ENCODE measurements at places on chromosomes 5 and 9. TPM values are rescaled to one million over a fixed set of nuclear protein-coding genes. Genes with fewer than 3 reads are reported as not detected.
A peak's percentile ranks its signal among the peaks of the same experiment; 100 is the strongest.

Gene CCDC192
- total RNA-seq: 0.45 TPM

Gene FUT7
- 7.7 TPM for total RNA-seq

DNA sequence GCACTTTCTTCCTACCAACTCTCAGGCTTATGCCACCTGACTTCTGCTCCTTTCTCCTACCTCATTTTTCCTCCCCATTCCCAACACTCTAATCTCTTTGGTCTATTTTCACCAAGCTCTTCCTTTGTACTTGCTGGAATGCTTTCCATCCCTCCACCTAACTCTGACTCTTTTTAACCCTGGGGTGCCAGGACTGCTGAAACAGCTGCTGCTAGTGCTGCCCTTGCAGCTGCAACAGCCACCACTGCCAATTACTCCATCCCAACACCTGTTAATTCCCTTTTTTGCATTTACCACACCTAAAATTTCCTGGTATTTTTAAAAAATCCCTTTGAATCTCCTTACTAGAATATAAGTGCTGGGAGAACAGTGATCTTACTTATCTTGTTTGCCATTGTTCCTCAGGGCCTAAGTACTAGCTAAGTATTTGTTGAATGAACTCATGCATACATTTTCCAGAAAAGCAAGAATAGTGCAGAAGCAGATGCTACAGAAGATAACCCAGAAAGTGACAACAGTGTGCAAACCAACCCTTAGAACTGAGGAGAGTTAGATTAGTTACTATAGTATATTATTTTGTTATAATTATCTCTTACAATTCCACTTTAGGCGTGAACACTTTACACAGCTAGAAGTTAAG is 11.5 kb downstream of the NADK2 start:
- DNase-seq: no peak
- H3K27ac ChIP-seq: no peak overlapping the region
- H3K4me1 ChIP-seq: peaks cover 18% of the 10 kb centered on the region
- H3K36me3 ChIP-seq: peaks cover 3% of the 10 kb centered on the region

DNA sequence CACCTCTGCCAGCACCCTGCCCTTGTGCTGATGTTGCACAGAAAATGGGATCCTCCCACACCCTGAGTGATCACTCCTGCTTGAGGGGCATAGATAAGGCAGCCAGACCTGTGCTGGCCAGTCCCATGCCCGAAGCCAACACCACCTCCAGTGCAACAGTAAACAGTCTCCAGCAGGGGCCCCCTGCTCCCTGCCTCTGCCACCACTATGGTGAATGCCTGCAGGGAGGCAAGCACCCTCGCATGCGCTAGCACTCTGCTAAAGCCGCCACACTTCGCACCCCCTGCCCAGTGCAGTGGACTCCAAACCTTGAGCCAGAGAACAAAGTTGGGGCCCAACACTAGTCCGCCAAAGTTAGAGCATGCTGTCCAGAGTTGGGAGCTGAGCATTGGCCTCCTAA is 118.7 kb downstream of the PJA2 start:
- DNase-seq: no peak
- no peaks in the 10 kb centered on the region for H3K4me1 ChIP-seq
- H3K36me3 ChIP-seq: peaks cover 2% of the 10 kb centered on the region
- no peaks in the 10 kb centered on the region for H3K27me3 ChIP-seq

DNA sequence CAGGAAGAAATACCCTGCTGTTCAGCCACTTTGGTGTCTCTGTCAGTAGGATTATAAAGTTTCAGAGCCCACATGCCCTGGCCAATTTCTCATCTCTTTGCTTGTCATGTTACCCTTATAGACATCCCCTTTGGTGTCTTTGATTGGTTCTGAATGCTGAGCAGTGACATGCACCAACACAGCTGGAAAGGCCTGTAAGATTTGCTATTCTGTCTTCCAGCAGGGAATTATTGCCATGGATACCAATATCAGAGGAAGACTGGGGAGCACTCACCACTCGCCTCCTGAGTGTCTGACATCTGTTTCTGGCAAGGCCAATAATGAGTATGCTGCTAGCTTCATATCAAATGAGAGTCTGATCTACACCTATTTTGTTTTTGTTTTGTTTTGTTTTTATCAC is 34.4 kb downstream of the RAB3C start:
- H3K36me3 ChIP-seq: no peaks in the 10 kb centered on the region
- no peak overlapping the region for H3K27ac ChIP-seq
- H3K4me1 ChIP-seq: no peaks in the 10 kb centered on the region
- peaks cover 20% of the 10 kb centered on the region for H3K27me3 ChIP-seq
- H3K4me3 ChIP-seq: no peak overlapping the region

DNA sequence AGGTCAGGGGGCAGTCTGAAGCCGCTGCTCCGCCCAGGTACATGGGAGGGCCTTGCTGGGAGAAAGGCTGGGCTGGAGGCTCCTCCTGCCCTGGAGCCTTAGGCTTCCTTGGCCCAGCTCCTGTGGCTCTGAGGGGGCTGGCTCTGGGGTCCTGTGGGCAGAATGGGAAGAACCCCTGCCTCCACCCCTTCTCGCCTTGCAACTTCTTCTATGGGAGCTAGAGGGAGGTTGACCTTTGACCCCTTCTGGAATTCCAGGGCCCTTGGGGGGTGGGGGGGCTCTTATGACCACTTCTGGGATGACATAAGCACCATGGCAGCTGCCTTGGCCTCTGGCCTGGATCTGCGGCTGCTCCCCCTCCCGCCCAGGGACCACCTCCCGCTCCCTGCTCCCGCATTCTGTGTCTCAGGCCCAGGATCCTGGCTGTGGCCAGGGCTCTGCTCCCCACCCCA is 32.2 kb downstream of the IER5L start:
- H3K4me3 ChIP-seq: no peak overlapping the region
- H3K27ac ChIP-seq: no peak overlapping the region
- H3K27me3 ChIP-seq: no peaks in the 10 kb centered on the region

- no peak overlapping the region for H3K27ac ChIP-seq
- H3K4me3 ChIP-seq: no peak overlapping the region
- peaks cover 12% of the 10 kb centered on the region for H3K27me3 ChIP-seq
- no peaks in the 10 kb centered on the region for H3K4me1 ChIP-seq
- no peak for DNase-seq
Observed at GRCh38 chr5:178538741-178539229, 51.4 kb downstream of the COL23A1 start.

DNA sequence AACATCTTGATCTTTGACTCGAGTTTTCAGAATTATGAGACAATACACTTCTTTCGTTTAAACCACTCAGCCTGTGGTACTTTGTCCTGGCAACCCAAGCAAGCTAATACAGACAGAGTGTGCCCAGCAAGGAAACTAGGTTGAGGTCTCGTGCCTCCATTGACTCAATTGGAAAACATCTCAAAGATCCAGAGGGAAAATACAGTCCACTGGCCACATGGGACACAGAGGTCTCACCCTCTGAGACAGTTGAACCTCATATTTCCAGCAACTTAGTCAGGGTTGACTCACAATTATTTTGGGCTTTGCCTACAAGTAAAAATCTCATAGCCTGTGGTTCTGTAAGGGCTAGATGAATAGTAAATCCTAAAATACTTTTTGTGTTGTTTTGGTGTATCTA is 631.5 kb downstream of the MTRR start:
- no peak overlapping the region for H3K27ac ChIP-seq
- H3K36me3 ChIP-seq: no peaks in the 10 kb centered on the region
- DNase-seq: no peak
- H3K27me3 ChIP-seq: no peaks in the 10 kb centered on the region
- no peaks in the 10 kb centered on the region for H3K4me1 ChIP-seq
- no peak overlapping the region for H3K4me3 ChIP-seq

- no peaks in the 10 kb centered on the region for H3K4me1 ChIP-seq
- no peak overlapping the region for H3K4me3 ChIP-seq
- H3K27ac ChIP-seq: no peak overlapping the region
- no peaks in the 10 kb centered on the region for H3K36me3 ChIP-seq
Observed at GRCh38 chr5:107058803-107059202, 611.9 kb downstream of the EFNA5 start.

GRCh38 chr9:70600506-70600905 is 186.0 kb upstream of the KLF9 start:
- H3K36me3 ChIP-seq: no peaks in the 10 kb centered on the region
- DNase-seq: no peak
- peaks cover 6% of the 10 kb centered on the region for H3K4me1 ChIP-seq
- H3K27ac ChIP-seq: no peak overlapping the region
- no peaks in the 10 kb centered on the region for H3K27me3 ChIP-seq
- H3K4me3 ChIP-seq: no peak overlapping the region

DNA sequence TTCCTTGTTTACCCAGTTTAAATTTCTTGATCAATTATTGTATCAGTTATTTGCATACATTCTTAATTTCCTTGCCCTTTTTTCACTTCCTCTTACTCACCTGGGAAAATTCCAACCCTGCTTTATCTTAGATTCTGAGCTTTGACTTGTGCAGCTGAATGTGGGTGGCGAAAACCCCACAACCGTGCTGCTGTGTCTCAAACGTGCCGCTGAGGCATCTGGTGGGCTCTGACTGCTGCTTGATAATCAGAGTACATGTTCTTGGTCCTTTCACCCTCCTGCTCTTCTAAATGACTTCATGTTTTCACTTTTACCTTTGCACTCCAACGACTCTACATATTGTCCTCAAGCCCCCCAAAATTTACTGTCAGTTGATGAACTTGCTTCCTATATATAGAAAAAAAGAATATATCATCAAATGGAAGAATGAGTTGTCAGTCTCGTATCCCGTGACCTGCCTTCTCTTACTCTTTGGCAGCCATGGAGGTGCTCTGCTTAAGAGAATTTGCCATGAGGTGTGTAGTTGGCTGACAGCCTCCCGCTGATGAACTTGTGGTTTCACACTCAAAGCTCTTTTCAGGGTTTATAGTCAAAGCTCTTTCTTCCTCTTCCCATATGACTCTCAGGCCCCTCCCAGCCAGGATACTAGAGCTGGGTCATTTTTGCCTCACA is 14.0 kb upstream of the JAK2 start:
- H3K27me3 ChIP-seq: peaks cover 7% of the 10 kb centered on the region
- H3K27ac ChIP-seq: no peak overlapping the region
- no peaks in the 10 kb centered on the region for H3K36me3 ChIP-seq
- H3K4me1 ChIP-seq: peaks cover 8% of the 10 kb centered on the region
- no peak overlapping the region for H3K4me3 ChIP-seq

DNA sequence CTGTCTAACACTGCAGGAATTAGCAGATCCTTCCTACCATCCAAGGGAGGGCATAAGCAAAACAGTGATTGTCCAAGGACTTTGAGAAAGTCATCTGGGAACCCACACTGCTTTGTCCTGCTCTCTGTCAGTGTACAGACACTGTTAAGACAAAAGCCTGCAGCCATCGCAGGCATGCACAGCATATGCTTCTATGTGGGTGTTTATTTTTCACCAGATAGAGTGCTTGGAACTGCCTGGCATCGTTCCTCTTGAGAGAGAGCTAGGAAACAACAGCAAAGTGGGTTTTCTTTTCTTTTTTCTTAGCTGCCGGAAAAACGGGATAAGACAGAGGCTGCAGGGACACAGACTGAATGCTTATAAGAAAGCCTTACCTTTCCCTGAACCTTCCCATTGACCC is 212.3 kb downstream of the ICE1 start:
- H3K27ac ChIP-seq: no peak overlapping the region
- no peaks in the 10 kb centered on the region for H3K36me3 ChIP-seq
- H3K4me3 ChIP-seq: no peak overlapping the region
- peaks cover 32% of the 10 kb centered on the region for H3K27me3 ChIP-seq
- no peak for DNase-seq

DNA sequence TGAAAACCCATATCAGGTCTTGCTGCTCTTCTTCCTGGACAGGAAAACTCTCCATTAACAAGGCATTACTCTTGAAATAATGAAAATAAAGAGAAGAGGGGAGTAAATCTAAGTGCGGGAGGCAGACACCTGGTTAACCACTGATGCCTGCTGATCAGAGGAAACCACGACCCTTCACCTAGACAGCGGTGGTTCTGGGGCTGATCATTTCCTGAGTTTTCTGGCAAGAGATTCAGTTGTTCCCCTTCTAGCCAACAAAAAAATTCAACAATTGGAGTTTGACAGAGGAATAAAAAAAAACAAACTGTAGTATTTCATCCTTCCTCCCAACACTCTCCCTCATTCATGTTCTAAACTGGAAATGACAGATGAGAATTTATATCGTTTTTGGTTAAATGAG is 3.0 kb downstream of the RLN2 start:
- no peaks in the 10 kb centered on the region for H3K36me3 ChIP-seq
- peak overlapping the region; percentile 29 for H3K27ac ChIP-seq
- no peak overlapping the region for H3K4me3 ChIP-seq
- H3K4me1 ChIP-seq: peaks cover 13% of the 10 kb centered on the region
- DNase-seq: no peak

GRCh38 chr9:107863396-107863795 is 373.8 kb upstream of the KLF4 start:
- no peaks in the 10 kb centered on the region for H3K4me1 ChIP-seq
- DNase-seq: no peak
- no peaks in the 10 kb centered on the region for H3K27me3 ChIP-seq
- H3K36me3 ChIP-seq: no peaks in the 10 kb centered on the region
- H3K4me3 ChIP-seq: no peak overlapping the region

DNA sequence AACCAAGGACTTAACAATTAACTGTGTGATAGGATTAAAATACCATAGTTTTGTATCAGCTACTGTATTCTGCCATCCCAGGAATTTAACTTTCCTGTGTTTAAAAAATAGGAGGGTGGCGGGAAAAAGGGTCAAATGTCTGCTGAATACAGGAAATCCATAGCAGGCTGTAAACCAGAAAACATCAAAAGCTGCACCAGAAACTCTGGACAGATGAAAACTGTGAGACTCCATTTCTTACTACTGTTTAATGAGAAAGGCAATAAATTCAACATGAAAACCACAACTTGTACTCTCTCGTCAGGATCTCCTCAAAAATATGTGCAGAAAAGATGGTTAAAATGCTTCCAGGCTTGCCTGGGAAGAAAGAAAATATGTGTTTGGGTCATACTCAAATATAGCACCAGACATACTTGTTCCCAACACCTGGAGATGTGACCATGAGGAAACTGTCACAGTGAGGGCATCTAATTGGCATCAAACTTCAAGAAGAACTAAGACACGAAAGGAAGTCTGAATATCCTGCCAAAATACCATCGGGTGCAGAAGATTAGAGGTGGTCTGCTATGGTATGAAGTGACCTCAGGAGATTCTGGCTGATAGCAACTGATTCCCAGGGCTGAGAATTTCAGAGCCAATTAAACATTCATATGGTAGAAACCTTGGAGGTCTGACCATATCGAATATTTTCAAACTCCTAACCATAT is 164.7 kb upstream of the TARS1 start:
- H3K4me1 ChIP-seq: no peaks in the 10 kb centered on the region
- no peaks in the 10 kb centered on the region for H3K27me3 ChIP-seq
- no peak overlapping the region for H3K27ac ChIP-seq

DNA sequence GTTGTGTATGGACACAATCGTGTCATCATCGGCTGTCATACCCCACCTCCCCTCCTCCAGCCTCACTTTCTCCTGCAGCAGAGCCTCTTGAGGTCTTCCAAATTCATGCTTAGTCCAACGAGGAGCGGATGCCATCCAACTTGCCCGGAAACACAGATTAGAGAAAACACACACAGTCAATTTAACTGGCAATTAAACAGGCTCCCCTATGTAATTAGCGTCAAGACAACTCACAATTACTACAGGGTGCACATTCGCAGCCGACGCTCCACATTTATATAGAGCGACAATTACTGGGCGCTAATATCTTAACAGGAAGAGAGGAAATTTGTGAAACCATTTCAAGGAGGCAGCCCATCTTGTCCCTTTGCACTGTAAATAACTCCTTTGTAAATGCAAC is 86.0 kb upstream of the ZNF618 start:
- no peaks in the 10 kb centered on the region for H3K36me3 ChIP-seq
- peaks cover 40% of the 10 kb centered on the region for H3K27me3 ChIP-seq
- H3K4me3 ChIP-seq: no peak overlapping the region
- H3K4me1 ChIP-seq: no peaks in the 10 kb centered on the region
- no peak overlapping the region for H3K27ac ChIP-seq
